ENCODE measurements at places on chromosomes 7 and 10.

GRCh38 chr7:158302274-158303070, 285.2 kb downstream of the PTPRN2 start:
- no peak for DNase-seq

- DNase-seq, result peak; percentile 25
These were observed 636.1 kb upstream of the FZD8 start for GRCh38 chr10:36278176-36278575.

DNA sequence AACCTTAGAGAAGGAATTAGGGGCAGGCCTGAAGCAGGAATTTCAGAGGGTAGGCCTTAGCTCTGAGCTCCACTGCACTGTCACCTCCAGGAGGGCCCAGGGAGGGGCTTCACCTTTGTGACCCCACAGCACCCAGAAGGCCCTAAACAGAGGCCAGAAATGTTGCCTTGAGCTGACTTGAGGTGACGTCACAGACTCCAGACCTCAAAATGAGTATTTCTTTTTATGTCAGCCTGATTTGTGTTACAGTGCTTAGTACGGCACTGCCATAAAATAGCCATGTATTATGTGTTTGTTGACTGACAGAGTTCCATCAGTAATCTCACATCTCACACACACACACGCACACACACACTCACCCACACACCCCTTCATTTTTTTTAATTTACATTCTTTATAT, 211.2 kb downstream of the CCDC3 start:
- DNase-seq, result no peak

DNA sequence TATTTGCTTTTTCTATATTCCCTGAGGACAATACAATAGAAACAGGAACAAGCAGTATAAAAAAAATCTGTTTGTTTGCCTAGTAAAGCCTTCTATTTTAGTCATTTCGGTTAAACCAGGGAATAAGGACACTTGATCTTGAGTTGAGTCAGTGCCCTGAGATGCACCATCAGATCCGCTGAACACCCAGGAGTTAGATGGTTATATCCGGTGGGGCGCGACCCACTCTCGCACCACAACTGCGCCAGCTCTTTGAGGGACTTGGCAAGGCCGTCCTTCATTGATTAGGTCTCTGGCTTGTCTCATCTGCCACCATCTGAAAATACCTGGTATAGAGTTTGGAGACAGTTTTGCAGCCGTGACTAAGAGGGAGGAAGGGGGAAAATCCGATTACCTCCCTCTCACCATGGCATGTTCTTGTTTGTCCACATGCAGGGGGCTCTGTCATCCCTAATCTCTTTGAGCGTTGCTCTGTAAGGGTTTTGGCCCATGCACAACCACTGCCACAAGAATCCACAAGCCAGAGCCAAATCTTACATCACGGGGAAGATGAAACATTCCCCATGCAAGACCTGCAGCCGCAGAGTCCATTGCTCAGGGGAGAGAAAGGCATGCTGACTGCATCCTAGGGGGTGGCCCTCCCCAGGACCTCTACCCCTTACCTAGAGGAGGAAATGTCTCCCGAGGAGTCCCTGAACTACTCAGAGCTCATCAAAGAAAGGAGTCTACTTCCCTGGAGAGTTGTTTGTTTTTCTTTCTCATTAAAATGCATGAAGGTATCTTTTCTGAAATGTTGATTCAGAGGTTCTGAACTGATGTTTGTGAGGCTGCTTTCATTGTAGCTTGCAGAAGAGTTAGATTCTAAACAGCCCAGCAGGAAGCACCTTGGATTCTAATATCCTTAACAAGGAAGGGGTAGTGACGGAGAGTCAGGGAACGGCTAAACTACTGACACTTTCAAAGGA, 101.6 kb upstream of the FAM171A1 start:
- DNase-seq, result peak; percentile 7

DNA sequence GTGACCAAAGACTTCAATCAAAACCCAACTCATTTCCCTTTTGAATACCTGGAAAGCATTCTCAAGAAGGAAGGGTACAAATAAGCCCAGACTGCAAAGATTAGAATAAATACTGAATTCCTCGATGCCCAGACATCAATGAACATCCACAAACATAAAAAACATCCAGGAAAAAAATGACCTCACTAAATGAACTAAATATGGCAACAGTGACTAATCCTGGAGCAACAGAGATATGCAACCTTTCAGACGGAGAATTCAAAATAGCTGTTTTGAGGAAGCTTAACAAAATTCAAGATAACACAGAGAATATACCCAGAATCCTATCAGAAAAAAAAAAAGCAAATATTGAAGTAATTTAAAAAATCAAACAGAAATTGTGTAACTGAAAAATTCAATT, 43.2 kb downstream of the PCLO start:
- no peak for DNase-seq

GRCh38 chr10:107708981-107709380, 544.5 kb upstream of the SORCS1 start:
- no peak for DNase-seq

- DNase-seq, result no peak
These were observed at the start of gene GAD2 for GRCh38 chr10:26216585-26217395. Gene GAD2 (plus strand): TSS chr10:26216774. CDS start chr10:26216810, 36 bp downstream.

GRCh38 chr7:112296432-112296831, 89.9 kb downstream of the ZNF277 start:
- no peak for DNase-seq

DNA sequence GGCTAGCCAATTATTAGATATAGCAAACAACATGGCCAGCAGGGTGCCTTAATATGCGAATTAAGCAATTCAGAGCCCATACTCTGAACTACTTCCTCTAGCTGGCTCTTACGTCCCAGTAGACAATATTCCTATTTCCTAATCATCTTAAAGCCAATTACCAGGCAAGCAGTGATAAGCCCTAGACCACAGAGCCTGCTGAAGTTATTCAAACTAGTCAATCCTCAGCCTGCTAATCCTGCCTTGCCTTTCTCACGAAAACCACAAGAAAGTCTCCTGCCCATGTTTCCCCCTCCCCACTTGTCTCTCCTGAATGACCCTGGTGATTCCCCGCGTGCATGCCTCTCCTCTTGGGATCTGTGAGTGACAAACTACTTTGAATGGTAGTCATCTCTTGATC, 86.8 kb upstream of the CACNA2D1 start:
- DNase-seq, result no peak

DNA sequence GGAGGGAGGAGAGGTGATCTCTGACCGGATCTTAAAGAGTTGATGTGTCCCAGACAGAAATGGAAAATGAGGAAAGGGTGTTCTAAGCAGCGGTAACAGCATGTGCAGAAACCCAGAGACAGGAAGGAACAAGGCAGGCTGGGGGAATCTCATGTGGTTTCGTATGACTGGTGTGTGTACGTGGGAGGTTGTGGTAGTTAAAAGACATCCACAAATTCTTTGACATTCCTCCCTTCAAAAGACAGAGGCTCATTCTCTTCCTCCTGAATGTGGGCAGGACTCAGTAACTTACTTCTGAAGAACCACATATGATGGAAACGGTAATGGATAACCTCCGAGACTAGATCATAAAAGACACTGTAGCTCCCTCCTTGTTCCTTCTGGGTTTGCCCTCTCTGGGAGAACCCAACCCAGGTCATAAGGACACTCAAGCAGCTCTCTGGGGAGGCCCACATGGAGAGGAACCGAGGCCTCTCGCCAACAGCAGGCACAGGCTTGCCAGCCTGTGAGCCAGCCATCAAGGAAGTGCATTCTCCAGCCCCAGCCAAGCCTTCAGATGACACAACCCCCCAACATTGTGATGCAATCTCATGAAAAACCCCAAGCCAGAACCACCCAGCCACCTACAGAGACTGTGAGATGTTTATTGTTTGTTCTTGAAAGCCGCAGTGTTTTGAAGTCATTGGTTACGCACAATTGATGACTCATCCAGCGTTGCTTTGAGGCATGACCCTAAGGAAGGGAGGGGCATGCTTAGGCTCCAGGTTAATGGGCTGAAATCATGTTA, 116.0 kb downstream of the SLIT1 start:
- no peak for DNase-seq

DNA sequence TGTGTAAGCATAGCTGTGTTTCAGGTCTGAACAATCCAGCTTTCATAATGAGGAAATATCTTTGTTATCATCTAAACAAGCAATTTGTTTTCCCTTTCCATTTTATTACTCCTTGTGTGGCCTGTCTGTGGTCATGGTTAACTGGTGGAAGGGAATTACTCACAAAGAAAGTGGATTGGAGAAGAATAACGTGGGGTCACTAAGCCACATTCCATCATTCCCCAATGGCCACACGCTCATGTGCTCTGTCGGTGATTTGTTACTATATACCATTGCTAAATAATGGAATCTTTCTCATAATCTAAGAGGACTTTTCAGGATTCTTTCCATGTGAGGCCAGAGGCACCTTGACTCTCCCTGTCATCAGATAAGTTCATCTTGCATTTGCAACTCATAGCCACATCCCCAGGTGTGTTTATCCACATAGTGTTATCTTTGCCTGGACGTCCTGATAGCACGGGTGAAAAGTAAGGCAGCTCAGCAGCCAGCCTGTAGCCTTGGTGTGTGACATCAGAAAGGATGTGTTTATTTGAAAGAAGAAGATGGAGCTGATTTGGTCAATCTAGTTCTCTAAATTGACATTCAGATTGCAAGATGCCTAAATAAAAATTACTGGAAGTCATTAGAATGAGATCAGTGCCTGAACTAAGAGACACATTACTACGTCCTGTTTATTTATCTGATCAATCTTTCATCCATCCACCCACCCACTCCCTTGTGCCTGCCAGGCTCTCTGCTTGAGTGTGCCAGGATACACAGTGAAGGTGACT, 128.9 kb downstream of the CELF2 start:
- DNase-seq, result peak; percentile 9

DNA sequence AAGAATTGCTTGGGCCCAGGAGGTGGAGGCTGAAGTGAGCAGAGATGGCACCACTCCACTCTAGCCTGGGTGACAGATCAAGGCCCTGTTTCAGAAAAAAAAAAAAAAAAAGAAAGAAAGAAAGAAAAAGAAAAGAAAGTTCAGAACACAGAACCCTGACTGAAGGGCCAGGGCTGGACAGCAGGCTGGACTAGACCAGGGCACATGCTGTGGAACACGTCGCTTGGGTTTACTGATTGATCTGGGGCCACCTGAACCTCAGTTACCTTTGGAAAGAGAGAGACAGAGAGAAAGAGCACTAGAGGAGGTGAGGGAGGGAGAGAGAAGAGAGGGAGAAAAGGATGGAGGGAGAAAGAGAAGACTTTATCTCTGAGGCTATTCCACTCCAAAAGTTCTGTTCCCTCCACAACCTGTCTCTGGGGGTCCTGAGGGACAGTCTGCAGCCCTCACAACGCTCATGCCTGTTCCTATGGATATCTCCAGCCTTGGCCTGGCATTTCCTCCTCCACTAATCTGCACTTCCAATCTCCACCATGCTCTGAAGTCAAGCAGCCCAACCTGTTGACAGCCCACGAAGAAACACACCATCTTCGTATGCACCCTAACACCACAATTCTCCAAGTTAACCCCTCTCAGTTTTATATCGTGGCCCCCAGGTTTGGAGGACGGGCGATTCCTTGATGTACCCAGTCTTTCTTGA, 81.8 kb downstream of the COBL start:
- DNase-seq, result no peak

GRCh38 chr10:124677749-124678556, 66.2 kb downstream of the FAM53B start:
- peak; percentile 38 for DNase-seq

GRCh38 chr10:124681091-124681490, 63.1 kb downstream of the FAM53B start:
- DNase-seq, result no peak

- peak; percentile 84 for DNase-seq
These were observed 575.3 kb downstream of the IPMK start for GRCh38 chr10:57692255-57692980.

DNA sequence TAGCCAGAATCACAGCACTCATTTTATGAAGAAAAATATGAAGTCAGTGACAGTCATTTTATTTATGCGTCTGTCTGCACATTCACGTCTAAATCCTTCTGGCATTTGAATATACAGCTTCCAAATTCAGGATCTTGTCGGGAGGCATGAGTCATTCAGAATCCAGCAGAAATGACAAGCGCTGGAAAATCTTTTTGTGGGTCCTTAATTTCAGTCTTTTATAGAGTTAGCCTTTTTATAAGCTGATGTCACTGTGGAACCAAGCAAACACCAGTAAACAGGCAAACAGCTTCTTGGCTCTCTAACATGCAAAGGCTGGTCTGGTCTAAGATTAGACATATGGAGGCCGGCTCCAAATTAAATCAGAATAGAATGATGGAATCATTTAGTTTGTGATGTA, 388.2 kb upstream of the TEX47 start:
- no peak for DNase-seq

DNA sequence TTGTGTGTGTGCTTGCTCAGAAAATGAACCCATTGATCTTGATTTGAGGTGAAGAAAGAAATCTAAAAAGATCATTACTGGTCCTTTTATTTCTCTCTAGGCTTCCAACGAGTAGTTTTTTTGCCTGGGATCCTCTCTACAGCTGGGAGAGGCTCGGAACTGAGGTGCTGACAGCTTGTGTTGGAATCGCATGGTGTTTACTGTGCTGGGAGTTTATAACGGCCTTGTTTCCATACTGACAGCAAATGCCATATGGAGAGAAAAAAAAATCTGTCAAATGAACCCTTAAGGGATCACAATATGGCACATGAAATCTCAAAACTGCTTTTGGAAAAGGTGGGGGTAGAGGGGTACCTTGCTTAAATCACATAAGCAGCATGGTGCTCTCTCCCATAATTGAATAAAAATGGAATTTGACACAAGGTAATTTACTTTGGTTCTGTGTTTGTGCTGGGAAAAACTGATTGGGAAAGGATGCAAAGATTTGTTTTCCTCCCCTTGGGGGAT, 165.0 kb downstream of the RGS10 start:
- no peak for DNase-seq
